ENCODE measurements at places on chromosomes 3 and 15.
A peak's percentile ranks its signal among the peaks of the same experiment; 100 is the strongest.

- no peak for DNase-seq
Measured at GRCh38 chr15:50141856-50142255, 22.8 kb upstream of the ATP8B4 start.

DNA sequence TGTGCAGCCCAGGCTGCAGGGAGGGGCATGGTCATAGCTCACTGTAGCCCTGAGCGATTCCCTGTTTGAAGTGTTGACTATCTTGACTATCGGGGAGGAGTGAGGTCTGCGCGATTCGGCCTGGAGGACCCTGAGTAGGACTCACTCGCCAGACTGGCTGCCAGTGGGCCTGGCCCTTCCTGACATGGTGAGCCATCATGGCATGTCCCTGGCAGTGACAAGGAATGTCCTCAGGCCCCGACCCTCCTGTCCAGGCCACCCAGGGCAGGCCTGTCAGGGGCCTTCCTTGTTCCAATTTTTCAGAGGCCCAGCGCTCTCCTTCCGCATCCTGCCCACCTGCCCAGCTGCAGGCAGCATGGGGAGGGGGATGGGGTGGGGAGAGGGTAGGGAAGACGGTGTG is 5.2 kb upstream of the OCA2 start:
- no peak for DNase-seq

DNA sequence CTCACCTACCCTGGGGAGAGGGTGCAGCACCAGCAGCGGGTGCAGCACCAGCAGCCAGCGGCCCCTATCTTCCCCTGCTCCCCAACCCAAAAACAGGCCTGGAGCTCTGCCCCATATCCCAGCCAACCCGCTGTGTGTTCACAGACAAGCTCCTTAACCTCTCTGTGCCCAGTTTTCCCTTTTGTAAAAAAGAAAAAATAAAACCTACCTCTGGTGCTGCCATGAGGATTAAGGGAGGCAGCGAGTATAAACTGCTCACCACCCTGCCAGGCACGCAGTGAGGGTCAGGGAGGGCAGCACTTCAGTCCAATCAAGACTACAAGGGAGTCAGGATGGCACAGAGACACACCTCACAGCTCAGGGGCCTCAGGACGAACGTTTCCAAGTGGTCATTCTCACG is 163.3 kb downstream of the NUP210 start:
- DNase-seq, result no peak

DNA sequence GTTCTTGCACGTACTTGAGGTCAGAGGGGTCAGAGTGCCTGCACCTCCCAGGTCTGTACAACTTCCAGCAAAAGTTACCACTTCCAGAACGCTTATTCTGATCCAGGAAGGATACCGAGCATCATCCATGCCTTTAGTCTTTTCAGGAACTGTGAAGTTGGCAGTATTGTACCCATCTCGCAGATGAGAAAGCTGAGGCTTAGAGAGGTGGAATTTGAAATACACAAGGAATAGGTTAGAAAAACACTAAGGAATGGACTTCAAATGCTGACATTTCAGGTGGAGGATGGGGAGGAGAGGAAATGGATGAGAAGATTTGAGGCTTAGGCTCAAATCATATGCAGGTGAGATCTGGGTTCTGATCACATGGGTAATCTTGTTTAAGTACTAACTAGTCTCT is 11.2 kb downstream of the ESYT3 start:
- no peak for DNase-seq

DNA sequence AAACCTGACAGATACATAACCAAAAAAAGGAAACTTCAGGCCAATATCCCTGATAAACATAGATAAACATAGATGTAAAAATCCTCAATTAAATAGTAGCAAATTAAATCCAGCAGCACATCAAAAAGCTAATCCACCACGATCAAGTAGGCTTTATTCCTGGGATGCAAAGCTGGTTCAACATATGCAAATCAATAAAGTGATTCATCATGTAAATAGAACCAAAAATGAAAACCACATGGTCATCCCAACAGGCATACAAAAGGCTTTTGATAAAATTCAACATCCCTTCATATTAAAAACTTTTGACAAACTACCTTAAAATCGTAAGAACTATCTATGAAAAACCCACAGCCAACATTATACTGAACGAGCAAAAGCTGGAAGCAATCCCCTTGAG is 882.2 kb downstream of the NTRK3 start:
- no peak for DNase-seq

- no peak for DNase-seq
Measured at GRCh38 chr15:28085489-28086174, 13.5 kb downstream of the OCA2 start.

DNA sequence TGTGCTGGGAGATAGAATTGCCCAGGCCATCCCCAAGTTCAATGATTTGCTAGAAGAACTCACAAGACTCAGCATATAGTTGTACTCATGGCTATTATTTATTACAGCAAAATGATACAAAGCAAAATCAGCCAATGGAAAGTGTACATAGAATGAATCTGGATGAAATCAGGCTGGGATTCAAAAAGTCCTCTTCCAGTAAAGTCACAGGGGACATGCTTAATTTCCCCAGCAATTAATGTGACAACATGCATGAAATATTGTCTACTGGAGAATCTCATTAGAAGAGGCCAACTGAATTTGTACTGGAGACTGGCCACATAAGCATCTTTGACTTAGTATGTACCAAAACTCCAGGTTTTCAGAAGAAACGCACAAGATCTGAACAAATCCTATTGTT is 1043.1 kb downstream of the NAALADL2 start:
- DNase-seq, result no peak

DNA sequence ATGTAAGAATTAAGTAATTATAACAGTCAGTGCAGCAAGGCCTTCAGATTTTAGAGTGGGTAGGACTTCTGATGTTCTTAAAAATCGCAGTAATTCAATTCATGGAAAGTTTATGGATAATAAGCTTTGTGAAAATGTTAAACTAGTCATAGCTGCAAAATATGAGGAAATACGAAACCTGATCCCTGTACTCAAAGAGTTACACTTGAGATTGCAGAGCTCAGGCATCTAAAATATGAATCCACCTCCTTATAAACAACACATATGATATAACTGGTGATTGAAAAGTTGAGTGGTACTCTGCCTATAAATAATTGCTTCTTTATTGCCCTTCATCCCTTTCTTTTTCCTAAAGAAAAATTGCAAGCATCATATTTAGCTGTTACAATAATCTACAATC is 473.3 kb downstream of the OTOL1 start:
- DNase-seq, result no peak

DNA sequence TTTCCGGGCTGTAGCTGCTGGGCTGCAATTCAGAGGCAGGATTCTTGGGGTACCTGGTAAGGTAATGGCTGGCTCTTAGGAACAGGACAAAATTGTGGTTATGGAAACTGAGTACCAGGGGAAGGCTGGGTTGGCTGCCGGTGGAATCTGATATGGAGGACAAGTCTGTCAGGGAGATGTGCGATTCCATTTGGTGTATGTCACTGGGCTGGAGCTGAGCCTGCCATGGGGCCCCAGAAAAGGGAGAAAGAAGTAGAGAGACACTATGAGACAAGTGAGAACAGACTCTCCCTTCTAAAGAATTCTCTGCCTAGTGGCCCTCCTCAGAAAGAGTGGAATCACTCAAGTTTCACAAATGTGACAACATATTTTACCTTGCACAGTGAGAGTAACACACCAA is 368.2 kb upstream of the ROPN1 start:
- DNase-seq, result no peak

DNA sequence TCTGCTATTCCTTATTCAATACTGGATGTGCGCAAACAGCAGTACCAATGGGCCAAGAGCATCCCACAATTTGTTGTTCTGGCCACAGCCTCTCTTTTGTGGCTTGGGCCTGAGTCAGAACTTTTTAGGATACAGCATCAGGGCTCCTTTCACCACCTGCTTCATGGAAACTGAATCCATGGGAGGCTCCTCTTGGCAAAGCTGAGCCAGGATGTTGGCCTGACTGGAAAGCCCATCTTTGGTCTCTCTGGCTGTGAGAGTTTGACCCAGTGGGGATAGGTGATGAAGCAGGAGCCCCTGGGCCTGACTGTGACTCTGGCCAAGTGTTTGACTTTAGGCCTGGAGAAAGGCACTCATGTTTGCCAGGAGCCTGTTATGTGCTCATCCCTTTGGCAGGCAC is 27.6 kb downstream of the IL16 start:
- no peak for DNase-seq

GRCh38 chr3:30608598-30608947 is 2.2 kb downstream of the TGFBR2 start:
- DNase-seq, result no peak

DNA sequence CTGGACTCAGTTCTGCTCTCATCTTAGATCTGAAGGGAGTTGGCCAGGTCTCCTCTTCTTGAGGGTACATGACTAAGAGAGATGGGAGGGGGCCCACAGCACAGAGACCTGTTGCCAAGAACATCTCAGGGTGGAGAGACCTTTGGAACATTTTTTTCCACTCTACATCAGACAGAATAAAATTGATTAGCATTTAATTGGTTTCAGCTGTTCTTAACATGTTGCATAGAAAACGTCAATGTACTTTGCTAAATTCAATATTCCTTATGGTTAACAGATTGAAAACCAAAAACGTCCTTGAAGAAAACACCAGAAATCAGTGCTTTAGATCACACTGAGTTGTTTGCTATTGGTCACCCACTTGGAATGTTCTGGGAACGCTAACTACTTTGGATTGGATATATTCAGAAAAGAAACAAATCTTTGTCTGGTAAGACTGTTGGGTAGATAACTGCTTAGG is 36.4 kb upstream of the FSTL1 start:
- no peak for DNase-seq

DNA sequence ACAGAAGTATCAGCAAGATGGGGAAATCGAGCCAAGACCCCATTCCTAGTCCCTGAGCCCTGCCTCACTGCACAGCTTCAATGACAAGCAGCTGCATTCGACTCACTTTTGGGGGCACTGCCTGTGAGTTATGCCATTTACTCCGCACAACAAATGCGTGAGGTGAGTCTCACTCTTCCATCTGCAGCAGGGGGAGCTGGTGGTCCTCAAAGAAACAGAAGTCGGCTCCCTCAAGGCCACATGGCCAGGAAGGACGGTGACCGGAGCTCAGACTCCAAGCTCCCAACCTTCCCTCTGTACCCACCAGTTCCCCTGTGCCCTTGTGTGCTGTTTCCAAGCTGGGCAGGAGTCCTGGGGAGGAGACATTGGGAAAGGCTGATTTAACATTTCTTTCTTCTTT is 127.7 kb upstream of the IQSEC1 start:
- DNase-seq, result peak; percentile 30

DNA sequence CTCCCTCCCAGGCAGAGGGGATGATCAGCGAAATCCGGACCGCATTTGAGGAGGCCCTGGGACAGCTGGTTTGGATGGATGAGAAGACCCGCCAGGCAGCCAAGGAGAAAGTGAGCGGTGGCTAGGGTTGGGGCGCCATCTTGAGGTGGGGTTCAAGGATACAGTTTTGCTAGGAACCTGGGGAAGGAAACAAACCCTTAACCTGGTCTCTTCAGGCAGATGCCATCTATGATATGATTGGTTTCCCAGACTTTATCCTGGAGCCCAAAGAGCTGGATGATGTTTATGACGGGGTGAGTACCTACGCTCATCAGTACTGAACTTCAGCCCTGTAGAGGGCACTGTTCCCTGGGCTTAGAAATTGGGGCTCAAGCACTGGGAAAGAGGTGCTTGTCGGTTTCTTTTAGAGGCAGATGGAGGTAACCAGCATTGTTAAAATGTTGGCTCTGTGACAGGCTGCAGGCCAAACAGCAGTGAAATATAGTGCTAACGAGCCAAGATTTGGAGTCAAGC is 9.6 kb upstream of the PSMD2 start:
- peak; percentile 54 for DNase-seq

DNA sequence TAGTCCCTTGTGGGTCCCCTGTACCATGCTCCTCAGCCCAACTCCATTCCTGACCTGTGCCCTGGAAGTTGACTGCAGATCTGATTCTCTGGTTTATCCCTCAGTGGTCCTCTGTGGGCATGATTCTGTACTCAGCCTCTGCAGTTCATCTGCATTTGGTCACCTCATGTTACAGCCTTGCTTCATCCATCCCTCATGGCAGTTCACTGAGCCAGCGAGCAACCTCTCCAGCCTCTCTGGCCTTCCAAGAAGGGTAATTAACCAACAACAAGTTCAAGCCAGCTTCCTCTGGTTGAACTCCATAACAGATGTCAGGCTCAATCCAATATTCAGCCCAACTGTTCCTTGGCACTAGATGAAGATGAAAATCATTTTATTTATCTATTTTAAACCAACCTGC is 509.5 kb downstream of the NTRK3 start:
- DNase-seq, result no peak

DNA sequence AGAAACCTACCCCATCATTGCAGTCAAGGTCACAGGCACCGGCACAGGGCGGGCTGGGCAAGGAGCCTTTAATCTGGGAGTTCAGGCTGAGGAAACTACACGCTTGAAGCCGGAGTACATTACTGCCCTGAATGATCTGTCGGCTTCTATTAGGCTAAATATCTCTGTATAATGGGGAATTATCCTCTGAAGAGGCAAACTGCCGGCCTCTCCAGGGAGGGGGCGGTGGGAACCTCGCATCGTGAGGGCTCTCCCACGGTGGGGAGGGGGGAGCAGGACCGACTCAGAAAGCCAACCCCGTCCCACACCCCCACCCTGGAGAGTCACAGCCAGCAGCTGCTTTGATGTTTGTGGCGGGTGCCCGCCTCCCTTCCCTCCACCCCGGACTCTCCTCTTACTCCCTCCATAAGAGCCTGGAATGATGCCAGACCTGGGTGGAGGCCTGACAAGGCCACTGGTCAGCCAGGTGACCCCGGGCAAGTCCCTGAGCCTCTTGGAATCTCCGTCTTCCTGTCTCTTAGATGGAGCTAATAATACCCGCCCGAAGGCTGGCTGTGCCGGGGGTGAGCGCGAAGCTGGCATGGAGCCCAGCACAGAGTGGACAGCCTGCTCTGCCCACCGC is 63.4 kb upstream of the LINGO1 start:
- DNase-seq, result no peak

DNA sequence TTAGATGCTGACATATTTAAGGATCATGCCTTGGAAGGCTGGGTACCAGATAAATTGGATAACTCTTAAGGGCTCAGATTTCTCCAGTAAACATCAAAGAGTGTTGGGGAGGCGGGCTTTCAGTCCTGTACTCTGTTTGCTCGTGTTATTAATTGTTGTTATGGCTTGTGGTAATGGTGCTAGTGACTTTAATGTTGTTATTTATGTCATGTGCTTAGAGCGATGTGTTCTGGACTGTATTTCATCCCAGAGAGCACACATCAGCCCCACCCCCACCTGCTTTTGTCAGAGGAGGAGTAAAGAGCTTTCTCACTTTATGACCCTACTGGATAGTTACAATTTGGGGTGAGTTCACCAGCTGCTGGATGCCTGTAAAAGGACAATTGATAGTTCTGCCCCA is 386.3 kb downstream of the EPHB1 start:
- no peak for DNase-seq

DNA sequence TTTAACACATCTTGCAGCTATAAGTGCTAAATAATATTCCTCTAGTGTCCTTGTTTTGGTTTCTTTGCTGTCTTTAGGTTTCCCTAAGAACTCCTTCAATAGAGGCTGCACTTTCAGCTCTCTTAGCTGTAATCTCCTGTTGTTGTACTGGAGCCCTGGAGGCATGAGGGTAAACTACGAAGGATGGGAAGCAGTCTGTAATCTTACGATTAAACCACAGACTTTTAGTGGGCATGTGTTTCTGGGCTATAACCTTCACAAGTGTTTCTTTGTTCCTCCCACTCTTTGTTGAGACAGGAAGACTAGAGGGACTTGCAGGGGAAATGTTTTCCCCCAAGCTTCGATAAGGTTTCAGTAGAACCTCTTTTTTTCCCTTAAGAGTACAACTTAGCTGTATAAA is 1058.1 kb downstream of the NSUN3 start:
- DNase-seq, result no peak

GRCh38 chr3:159238646-159239045 is 436.8 kb downstream of the MFSD1 start:
- no peak for DNase-seq
